A549 treated with AZD2906 at 1 μM for 4 hours (cell line): ENCODE measurements at places on chromosomes 16 and 17. TPM values are rescaled to one million over a fixed set of nuclear protein-coding genes. Genes with fewer than 3 reads are reported as not detected.

The SEPTIN12 gene
- total RNA-seq, result 0.24 TPM in 1 of 5 replicates, not detected in the others

The CES5A gene
- total RNA-seq, result 0.03 TPM in 1 of 5 replicates, not detected in the others

The STH gene
- not detected in 5 replicates for total RNA-seq

The GUCY2D gene
- 0.38 to 0.78 TPM (median 0.50 TPM) in 5 replicates for total RNA-seq

The FZD2 gene
- total RNA-seq, result 23.6 to 37.5 TPM (median 34.8 TPM) in 5 replicates

The ARHGAP44 gene
- 2.2 to 2.7 TPM (median 2.3 TPM) in 5 replicates for total RNA-seq

The LRRC46 gene
- 2.7 to 3.7 TPM (median 3.2 TPM) in 5 replicates for total RNA-seq

The CCL5 gene
- total RNA-seq, result 0.79 to 1.5 TPM (median 1.2 TPM) in 5 replicates

The SLC13A5 gene
- 0.17 to 0.32 TPM (median 0.19 TPM) in 5 replicates for total RNA-seq

The LDHD gene
- 0.29 to 0.98 TPM (median 0.82 TPM) in 5 replicates for total RNA-seq

The TMEM220 gene
- total RNA-seq, result 2.0 to 3.8 TPM (median 2.7 TPM) in 5 replicates

The HSD17B2 gene
- 0.06 to 0.09 TPM in 2 of 5 replicates, not detected in the others for total RNA-seq

The CHST6 gene
- 0.09 to 0.30 TPM (median 0.20 TPM) in 5 replicates for total RNA-seq

The KCTD13 gene
- 10.2 to 16.4 TPM (median 14.5 TPM) in 5 replicates for total RNA-seq
